ENCODE measurements at places on chromosomes 2 and 18.

DNA sequence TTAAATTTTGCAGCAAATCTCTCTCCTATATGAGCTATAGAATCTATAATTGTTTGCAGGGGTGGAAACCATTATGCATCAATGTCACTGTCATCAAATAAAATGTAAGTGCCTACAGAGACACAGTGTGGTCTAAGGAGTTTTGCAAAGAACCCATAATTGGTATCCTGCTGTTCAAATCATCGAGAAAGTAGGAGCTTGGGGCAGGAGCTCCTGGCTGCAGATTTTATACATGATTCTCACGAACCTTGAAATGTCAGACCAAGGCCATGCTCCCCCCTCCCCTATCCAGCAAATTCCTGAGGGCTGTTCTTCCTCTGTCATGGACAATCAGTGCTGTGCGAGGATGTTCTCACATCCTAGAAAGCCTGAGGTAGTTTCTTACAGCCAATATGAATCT, 119.5 kb upstream of the CYRIA start:
- DNase-seq, result no peak

DNA sequence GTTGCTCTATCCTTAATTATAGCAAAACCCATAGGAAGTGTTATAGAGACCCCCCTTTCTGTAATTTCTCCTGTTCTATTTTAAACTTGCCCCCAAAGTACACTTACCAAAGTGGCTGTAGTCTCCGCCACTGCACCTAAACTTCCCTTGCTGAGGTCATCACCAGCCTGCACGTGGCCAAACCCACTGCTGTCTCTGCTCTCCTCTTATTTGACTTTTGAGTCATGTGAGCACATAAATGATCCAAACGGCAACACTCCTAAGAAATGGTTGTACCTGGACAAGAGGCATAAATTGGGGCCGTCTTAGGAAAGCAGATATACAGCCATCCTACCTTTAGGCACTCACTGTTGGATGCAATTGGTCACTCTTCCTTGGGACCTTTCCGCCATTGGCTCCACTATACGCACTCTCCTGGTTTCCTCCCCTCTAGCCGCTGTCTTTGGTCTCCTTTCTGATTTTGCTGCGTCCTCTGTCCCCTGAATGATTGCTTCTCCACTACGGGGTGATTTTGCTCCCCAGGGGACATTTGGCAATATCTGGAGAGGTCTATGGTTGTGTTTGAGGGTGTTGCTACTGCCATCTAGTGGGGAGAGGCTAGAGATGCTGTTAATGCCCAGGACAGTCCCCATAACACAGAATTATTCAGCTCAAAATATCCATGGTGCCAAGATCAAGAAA, 19.2 kb upstream of the IL36G start:
- no peak for DNase-seq

DNA sequence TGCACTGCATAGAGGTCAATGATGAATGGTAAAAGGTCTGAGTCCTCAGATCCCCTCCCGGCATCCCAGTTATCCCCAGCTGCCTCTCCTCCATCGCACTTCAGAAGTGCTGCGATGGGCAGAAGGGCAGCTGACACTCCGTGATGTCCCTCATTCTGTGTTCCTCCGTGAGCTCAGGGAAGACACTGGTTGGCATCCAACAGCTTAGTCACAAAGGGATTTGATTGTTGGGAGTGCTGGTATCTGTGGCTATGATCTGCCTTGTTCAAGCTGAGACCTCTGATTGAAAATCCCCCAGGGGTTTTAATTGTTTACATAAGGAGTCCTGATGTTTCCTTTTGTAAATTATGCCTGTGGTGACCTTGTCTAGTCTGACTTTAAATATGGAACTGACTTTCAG, 19.0 kb upstream of the SAG start:
- DNase-seq, result no peak

DNA sequence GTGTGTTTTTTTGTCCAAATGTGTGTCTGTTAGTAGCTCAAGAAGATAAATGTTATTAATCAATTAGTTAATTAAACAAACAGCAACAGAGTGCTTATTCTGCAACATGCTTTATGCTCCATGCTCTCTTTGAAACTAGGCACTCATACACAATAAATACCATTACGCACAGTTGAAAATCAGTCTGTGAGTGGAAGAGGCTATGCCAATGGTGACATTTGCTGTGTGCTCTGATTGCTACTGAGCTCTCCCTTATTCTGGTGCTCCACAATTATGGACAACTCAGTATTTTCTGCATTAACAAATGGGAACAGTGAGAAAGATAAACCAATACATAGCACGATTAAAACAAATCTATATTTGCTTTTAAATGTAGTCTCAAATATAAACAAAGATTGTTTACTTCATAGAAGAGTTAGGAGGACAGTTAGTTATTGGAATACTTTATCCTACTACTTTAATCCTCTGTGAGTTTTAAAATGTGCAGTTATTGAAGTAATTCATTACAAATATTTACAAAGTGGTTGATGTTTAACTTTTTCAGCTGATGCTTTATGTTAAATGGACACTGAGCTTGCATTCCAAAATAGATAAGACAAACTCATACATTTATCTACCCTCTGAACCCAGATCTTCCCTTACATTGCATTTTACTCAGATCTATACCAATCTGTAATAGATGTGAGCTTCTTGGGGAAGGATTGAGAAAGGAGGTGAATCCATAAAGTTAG, 55.3 kb downstream of the NXPH2 start:
- no peak for DNase-seq

- DNase-seq, result no peak
Measured at GRCh38 chr2:170969030-170969429, 40.0 kb downstream of the GORASP2 start.

- DNase-seq, result no peak
Measured at GRCh38 chr2:167689444-167689843, 558.0 kb downstream of the STK39 start.

GRCh38 chr18:46301571-46301970, 197.4 kb downstream of the HAUS1 start:
- DNase-seq, result no peak

- no peak for DNase-seq
Measured at GRCh38 chr2:152481881-152482583, 147.1 kb downstream of the FMNL2 start.

- DNase-seq, result no peak
Measured at GRCh38 chr2:195572895-195573683, 83.9 kb upstream of the SLC39A10 start.

- no peak for DNase-seq
Measured at GRCh38 chr2:85536479-85536878, 2.5 kb upstream of the MAT2A start.

- DNase-seq, result peak; percentile 25
Measured at GRCh38 chr2:145760781-145761649, 1241.1 kb upstream of the ZEB2 start.

DNA sequence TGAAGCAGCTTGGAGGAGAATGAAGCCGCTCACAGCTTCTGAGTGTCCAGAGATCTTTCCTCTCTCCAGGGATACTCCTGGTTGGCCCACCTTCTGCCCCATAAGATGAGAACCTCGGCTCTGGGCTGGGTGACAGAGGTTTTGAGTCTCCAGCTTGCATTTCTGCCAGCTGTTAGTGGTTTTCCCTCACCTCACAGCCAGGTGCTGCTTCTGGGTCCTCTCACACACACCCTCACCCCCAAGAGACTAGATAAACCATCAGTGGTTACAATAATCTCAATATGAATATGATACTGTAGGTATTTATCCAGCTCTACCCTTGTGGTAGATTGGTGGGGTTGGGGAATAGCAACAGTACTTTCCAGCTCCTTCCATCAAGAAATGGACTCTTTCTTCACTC, 161.7 kb upstream of the SIX3 start:
- DNase-seq, result no peak

GRCh38 chr2:12399240-12399639, 317.5 kb upstream of the TRIB2 start:
- no peak for DNase-seq

- no peak for DNase-seq
Measured at GRCh38 chr2:206832873-206833272, 67.5 kb downstream of the FASTKD2 start.

- no peak for DNase-seq
Measured at GRCh38 chr2:224709301-224709700, 6.9 kb downstream of the CCDC195 start.

DNA sequence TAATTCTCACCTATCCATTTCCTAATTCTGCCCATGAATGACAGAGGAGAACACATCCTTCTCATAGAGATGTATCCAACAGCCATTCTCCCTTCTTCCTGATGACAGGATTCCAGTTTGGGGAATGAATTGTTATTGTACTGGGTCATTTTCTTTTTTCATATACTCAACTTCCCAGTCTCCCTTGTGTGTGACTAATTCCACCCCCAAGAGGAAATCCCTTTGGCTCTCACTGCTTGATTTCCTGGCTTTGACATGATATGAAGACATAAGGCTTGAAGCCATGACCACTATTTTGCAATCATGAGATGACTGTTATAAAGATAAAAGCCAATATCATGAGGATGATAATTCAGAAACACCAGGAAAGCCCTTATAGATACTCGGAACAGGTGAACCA, 384.7 kb upstream of the ACVR2A start:
- no peak for DNase-seq

- DNase-seq, result no peak
Measured at GRCh38 chr2:176814740-176815367, 397.7 kb upstream of the HNRNPA3 start.

DNA sequence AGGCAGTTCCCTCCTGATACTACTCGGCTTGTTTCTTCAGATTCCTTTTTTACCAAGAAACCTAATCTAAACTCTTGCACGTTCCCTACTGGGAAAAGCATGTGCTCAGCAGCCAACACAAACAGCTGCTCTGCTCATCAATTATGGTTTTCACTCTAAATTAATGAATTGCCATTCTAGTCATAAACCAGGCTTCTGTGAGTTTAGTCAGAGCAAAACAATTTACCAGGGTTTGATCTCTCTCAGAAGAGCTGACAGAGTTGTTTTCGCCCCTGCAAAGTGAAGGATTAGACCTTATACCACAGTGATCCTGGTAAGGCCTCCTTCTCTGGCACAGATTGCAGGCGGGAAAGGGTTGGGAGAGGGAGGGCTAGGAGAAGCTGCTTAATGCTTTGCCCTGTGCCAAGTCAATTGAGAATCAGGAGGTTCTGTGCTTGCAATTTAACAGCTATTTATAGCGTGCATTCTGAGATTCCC, 57.2 kb downstream of the REEP1 start:
- DNase-seq, result no peak

DNA sequence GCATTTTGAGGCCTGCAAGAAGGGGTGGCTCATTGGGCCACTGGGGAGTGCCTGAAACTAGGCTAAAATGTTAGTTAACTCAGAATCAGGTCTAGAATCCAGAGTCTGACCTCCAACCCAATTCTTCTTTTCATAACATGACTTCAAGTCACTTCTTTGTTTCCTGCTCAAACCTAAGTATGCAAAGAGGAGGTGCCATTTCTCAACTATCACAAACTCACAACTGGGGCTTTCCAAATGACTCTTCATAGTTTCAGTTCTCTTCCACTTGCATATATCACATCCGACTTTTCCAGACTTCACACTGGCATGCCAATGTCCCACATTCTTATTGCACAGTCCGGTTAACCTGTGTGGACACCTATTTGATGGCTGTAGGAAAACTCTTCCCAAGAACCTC, 211.6 kb downstream of the TCF4 start:
- DNase-seq, result no peak

DNA sequence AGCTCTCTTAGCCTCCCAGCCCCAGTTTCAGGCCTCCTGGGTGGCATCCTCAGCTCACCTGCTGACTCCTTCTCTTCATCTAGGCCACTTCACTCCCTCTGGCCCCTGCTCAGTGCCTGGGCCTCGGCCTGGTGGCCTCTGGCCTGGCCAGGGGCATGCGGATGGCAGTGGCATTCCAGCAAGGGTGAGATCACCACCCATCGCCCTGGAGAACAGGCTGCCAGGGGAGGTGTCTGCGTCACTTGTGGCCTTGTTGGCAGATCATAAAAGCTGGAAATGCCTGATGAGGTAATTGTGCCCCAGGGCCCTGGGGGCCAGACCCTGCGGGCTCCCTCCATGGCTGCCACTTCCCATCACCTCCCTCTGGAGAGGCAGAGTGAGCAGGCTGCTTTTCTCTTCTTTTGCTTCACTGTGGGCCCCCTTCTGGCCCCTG, 72.5 kb upstream of the SMAD2 start:
- DNase-seq, result peak; percentile 87

GRCh38 chr2:589281-590130, 87.7 kb downstream of the TMEM18 start:
- DNase-seq, result no peak

DNA sequence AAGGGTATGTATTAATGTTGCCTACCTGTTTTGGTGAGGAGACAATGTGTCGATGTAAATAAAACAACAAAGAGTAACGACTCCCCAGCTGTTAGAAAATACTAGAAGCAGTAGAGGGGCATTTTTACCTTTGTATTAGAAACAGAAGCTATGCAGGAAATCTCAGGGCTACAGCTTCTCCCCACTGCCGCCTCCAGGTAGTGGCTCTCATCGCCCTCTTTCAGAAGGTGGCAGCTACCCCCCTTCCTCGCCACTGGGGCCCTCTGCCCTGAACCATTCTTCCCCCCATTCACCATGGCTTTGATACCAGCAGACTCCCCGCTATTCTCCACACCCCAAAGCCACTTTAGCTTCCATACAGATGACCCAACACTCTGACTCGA, 6.7 kb downstream of the PLA2R1 start:
- no peak for DNase-seq

- DNase-seq, result no peak
Measured at GRCh38 chr2:4718777-4719176, 973.4 kb upstream of the SOX11 start.

- no peak for DNase-seq
Measured at GRCh38 chr2:174595891-174596397, 1.7 kb downstream of the WIPF1 start.

DNA sequence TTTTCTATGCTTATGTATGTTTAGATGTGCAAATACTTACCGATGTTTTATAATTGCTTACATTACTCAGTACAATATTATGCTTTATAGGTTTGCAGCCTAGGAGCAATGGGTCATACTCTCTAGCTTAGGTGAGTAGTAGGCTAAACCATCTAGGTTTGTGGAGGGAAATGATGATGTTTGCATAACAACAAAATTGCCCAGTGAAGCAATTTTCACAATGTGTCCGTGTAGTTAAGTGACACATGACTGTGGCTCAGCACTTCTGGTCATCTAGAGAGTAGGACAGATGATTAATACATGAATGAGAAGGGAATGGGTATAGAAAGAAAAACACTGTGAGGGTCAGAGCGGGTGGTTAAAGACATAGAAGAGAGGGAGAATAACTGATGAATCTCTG, 2116.2 kb upstream of the PIK3C3 start:
- no peak for DNase-seq

- DNase-seq, result no peak
Measured at GRCh38 chr2:144592500-144593256, 72.8 kb upstream of the ZEB2 start.

GRCh38 chr2:233982421-233983121, 65.4 kb downstream of the TRPM8 start:
- DNase-seq, result no peak
